NCI-H226 (cell line): ENCODE measurements at places on chromosomes 2 and 18.

- no peak for DNase-seq
Measured at GRCh38 chr2:113891265-113891959, 1.5 kb downstream of the ACTR3 start.

GRCh38 chr2:85468704-85469349 lies 50.3 kb downstream of the SH2D6 start:
- peak; percentile 76 for DNase-seq

- no peak for DNase-seq
Measured at GRCh38 chr2:198874472-198874858, 583.3 kb downstream of the SATB2 start.

GRCh38 chr2:232584238-232584637 lies 33.7 kb downstream of the EIF4E2 start:
- DNase-seq, result no peak

GRCh38 chr2:236873636-236874035 lies 212.1 kb upstream of the COPS8 start:
- no peak for DNase-seq

DNA sequence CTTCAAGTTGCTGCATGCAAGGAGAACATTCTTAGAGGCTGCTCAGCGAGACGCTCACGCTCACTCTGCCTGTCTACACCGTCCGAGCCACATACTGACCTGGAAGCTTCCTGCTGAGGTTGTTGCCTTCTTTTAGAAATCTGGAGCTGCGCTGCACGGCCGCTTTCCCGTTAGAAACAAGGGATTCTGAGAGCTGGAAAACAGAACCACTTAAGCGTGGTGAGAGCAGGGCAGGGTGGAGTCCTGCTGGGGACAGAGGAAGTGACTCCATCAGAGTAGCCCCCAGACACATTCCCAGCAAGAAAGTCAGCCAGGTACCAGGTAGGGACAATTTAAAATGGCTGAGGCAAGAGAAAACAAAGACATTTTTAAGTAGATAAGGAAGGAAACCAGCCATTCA lies 135.2 kb downstream of the LAMA1 start:
- no peak for DNase-seq

- no peak for DNase-seq
Measured at GRCh38 chr2:234558642-234559041, 61.8 kb upstream of the ARL4C start.

DNA sequence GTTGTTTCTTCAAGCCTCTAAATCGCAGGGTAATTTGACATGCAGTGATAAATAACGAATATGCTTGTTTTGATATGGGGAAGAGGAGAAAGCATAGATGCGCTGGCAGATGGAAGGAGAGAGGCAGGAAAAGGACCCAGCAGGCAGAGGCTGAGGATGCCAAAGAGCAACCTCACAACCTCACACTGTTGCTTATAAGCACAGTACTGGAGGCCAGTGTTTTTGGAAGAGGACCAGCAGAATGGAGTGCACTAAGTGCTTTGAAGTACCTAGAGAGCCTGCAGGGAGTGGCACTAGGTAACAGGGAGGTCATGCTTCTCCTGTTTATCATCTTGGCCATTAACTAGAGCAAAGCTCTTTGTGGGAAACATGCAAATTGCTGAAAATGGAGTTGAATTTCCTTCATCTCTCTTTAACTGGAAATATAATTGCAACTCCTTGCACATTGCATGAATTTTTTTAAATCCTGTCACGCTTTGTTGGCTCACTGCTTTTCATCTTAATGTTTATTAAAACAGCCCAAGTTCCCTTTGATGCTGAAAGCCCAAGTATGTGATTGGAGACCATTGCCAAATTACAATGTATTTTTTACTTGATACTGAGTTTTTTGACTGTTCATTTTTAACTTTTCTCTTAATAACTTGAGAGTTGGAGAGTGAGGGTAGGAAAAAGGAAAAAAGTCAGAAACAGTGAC lies 236.4 kb downstream of the LRRTM1 start:
- DNase-seq, result no peak

GRCh38 chr2:66445925-66446871 lies 11.3 kb downstream of the MEIS1 start:
- DNase-seq, result no peak

DNA sequence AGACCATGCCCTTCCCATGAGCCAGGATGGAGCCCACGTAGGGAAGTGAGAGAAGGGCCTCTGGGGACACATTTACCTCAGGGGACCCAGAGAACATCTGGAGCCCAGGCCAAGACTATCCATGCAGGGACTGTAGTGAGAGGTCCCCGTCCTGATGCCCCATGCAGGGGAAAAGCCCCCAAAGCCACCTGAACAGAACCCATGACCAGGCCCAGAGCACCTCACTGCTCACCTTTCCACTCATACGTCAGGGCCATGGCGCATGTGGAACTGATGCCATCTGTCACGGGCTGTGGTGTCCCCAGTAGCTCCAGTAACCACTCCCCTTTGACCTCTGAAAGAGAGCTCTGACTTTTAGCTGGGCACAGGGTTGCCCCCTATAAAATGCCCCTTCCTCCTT lies 106.5 kb upstream of the TEX51 start:
- no peak for DNase-seq

DNA sequence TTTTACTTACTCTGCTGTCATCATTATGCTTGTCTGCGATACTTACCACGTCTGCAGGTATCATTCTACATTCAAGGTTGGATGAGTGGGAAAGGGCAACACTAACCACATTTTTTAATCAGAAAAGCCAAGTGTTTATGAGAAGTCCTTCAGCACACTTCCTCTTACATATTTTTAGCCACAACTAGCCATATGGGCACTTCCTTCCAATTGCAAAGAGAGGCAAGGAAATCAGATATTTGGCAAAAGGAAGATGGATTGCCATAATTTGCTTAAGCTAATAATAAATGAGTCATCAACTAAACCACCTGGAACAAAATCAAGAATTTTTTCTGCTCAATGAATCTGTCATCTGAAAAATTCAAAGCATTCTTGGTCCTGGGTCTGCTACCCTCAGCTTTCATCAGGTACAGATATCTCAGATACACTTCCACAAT lies 16.7 kb upstream of the MRO start:
- peak; percentile 58 for DNase-seq

DNA sequence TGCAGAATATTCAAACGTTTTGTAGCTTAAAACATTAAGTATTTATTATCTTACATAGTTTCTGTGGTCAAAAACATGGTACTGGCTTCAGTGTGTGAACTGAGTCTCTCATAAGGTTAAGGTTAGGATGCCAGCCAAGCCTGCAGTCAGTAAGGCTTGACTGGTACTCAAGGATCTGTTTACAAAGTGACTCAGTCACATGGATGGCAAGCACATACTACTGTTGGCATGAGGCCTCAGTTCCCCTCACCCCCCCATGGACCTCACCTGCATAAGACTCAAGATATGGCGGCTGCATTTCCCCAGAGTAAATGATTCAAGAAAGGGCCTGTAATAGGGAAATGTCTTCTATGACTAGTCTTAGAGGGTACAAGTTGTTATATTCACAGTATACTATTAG lies 1167.5 kb downstream of the DPP10 start:
- peak; percentile 18 for DNase-seq

GRCh38 chr2:41400088-41400665 lies 647.6 kb upstream of the PKDCC start:
- DNase-seq, result peak; percentile 5

GRCh38 chr2:181307203-181307991 lies 149.8 kb upstream of the ITGA4 start:
- DNase-seq, result no peak

- no peak for DNase-seq
Measured at GRCh38 chr2:74019516-74019915, 34.8 kb downstream of the TET3 start.

GRCh38 chr2:218002845-218003180 lies at the start of gene TNS1:
Gene TNS1, minus strand, starts transcription at chr2:218002995. Its CDS starts 123 bp downstream, at chr2:218002872.
- no peak for DNase-seq

GRCh38 chr2:216901273-216901672 lies 41.4 kb upstream of the TNP1 start:
- no peak for DNase-seq

- DNase-seq, result no peak
Measured at GRCh38 chr18:55641486-55641885, 53.5 kb upstream of the TCF4 start.
